ENCODE measurements at places on chromosomes 11 and 22. TPM values are rescaled to one million over a fixed set of nuclear protein-coding genes. Genes with fewer than 3 reads are reported as not detected.

TPBGL gene
- not detected for total RNA-seq

TTC38 gene
- total RNA-seq: 22.6 TPM

OR52E8 gene
- not detected for total RNA-seq

CDPF1 gene
- total RNA-seq: 8.7 TPM

WT1 gene
- under 0.01 TPM for total RNA-seq
